WERI-Rb-1 (cell line): ENCODE measurements at places on chromosomes 12 and 14.
A peak's percentile ranks its signal among the peaks of the same experiment; 100 is the strongest.

DNA sequence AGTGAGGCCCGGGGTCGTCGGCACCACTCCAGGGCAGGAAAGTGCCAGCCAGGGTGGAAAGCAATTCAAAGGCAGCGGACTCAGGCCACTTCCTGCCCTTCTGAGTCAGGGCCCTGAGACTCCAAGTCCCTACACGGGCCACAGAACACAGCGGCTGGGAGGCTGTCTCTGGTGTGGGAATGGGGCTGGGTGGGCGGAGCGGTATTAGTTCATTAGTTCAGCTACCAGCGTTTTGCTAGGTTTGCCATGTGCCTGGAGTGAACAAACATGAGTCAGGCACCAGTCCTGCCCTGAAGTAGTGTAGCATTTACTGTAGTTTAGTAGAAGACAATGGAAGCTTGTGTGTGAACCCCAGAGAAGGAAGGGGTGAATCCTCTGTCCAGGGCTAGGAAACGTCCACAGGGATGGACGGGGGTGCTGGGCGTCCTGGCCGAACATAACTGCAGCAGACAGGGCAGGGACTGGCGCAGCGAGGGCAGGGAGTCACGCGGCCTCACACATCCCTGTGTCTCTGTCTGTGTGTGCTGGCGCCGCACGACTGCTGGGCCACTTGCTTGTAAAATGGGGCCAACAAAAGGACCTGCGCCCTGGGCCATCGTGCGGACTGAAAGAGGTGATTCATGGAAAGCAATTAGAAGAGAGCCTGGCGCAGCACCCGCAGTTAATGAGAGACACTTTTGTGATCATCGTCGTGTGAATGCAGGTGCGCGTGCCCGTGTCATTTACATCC is 186.4 kb upstream of the PRMT8 start:
- no peak for DNase-seq

DNA sequence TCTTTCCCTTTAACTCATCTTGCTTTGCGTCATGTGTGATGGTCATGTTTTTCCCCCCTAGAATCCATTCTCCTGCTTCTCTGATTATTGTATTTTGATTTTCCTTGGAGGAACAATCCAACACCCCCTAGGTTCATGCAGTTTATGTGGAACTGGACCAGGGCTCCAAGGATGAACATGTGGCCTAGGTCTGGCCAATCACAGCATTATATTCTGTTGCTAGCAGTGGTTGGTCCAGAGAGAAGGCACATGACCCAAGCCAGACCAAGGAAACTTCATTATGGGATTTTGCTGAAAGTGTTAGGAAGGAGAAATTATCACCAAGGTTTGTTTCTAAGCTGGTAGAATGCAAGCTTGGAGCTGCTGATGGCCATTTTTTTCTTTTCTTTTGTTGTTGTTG is 6.9 kb upstream of the PPTC7 start:
- no peak for DNase-seq

GRCh38 chr14:33711811-33712216 is 239.1 kb downstream of the EGLN3 start:
- no peak for DNase-seq

- no peak for DNase-seq
Measured at GRCh38 chr12:102535306-102535705, 54.9 kb upstream of the IGF1 start.

DNA sequence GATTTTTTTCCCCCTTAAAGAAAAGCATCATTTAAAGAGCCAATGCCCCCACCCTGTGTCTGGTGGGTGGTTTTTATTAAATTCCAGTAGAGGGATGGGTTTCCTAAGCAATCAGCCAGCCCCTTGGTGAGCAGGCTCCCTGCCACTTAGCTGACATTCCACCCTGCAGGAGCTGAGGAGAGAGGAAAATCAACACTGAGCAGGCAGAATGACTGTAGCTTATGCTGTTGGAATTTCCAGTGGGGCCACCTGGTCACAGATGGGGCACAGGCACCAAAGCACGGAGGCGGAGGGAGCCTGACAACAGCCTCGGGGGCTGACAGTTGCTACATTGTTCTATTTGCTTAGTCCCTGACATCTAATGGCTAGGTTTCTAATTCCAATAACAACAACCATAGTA is 127.7 kb downstream of the TMEM30B start:
- DNase-seq = no peak

DNA sequence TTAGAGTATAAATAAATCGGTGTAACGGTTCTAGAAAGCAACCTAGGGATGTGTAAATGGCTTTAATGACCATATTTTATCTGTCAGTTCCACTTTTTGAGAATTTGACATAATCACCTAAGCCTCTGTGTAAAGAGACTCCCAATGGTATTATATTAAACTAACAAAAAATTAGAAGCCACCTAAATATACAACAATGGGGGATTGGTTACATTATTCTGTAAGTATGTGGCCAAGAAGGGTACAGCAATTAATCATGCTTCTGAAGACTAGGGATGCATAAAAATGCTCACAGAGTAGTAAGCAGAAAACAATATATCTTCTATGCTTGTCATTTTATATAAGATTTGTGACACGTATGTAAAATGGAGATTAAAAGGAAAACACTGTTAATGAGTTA is 10.5 kb downstream of the RNF10 start:
- DNase-seq = no peak

- DNase-seq = peak; percentile 72
Measured at GRCh38 chr14:58785701-58786100, 147.9 kb downstream of the DACT1 start.

- no peak for DNase-seq
Measured at GRCh38 chr14:73877790-73878189, 8.9 kb upstream of the ZNF410 start.

GRCh38 chr14:66490143-66491111 is 4.3 kb downstream of the CCDC196 start:
- DNase-seq = no peak

- DNase-seq = no peak
Measured at GRCh38 chr12:121443911-121444841, 44.3 kb downstream of the RNF34 start.

GRCh38 chr12:41277100-41277945 is 89.2 kb downstream of the PDZRN4 start:
- peak; percentile 78 for DNase-seq

DNA sequence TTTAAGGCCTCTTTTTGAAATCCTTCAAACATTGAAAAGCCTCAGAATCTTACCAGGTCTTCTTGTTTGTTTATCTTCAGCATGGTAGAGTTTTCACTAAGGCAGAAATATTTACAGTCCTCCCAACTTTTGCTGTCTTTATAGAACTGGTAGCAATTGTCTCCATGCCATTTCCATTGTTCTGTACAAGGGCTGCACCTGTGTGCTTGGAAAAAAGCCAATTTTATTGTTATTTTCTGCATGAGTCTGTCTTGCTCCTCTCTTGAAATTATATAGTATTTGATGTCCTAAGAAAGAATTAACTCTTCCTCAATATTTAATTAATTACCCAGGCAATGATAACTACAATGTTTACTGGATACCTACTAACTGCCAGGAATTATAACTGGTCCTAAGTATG is 23.3 kb downstream of the CLEC1A start:
- DNase-seq = no peak

GRCh38 chr12:124110372-124110883 is 137.4 kb downstream of the ZNF664 start:
- no peak for DNase-seq

- DNase-seq = no peak
Measured at GRCh38 chr12:12807970-12808702, 5.0 kb upstream of the DDX47 start.

- no peak for DNase-seq
Measured at GRCh38 chr12:122467983-122468382, 32.7 kb downstream of the ZCCHC8 start.

DNA sequence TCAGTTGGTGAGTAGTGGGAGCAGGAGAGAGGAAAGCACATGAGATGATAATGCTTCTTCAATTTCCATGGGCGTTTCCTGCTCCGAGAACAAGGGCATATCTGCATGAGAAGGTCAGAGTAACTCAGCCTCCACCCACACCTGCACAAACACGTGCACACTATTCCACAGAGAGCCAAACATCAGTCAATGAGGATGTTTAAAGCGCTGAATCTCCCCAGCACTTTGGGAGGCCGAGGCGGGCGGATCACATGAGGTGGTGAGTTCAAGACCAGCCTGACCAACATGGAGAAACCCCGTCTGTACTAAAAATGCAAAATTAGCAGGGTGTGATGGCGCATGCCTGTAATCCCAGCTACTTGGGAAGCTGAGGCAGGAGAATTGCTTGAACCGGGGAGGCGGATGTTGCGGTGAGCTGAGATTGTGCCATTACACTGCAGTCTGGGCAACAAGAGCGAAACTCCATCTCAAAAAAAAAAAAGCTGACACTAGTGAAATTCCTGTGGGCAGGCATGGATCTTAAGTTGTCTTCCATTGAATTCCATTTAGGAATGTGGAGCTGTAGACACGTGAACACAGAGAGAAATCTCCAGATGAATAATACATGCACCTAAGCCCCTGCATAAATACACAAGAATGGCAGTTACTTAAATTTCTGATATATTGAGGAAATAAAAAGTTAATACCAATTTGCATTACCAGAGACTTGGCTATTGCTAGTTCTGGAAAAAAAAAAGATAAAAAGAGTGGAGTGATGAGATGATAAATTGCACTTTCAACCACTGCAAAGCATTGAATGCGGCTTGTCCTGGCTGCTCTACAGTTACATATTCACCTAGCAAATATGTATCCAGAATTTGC is 1097.4 kb upstream of the TMEM132C start:
- DNase-seq = no peak

DNA sequence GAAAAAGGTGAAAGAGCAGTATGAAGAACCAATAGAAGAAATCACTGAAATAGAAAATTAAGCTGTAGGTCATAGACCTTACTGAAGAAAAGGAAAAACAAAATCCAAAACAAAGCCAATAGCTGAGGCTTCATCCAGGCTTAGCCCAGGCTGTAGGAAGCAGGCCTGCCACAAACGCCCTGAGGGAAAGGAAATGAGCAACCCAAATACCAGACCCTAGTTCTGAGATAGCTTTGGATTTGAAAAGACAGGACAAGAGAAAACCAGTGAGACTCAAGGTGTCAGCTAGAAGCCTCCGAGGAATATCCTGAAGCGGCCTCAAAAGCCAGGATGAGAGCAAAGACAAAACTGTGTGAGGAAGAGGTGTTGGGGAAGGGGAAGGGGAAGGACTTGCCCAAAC is 79.2 kb downstream of the FERMT2 start:
- no peak for DNase-seq

DNA sequence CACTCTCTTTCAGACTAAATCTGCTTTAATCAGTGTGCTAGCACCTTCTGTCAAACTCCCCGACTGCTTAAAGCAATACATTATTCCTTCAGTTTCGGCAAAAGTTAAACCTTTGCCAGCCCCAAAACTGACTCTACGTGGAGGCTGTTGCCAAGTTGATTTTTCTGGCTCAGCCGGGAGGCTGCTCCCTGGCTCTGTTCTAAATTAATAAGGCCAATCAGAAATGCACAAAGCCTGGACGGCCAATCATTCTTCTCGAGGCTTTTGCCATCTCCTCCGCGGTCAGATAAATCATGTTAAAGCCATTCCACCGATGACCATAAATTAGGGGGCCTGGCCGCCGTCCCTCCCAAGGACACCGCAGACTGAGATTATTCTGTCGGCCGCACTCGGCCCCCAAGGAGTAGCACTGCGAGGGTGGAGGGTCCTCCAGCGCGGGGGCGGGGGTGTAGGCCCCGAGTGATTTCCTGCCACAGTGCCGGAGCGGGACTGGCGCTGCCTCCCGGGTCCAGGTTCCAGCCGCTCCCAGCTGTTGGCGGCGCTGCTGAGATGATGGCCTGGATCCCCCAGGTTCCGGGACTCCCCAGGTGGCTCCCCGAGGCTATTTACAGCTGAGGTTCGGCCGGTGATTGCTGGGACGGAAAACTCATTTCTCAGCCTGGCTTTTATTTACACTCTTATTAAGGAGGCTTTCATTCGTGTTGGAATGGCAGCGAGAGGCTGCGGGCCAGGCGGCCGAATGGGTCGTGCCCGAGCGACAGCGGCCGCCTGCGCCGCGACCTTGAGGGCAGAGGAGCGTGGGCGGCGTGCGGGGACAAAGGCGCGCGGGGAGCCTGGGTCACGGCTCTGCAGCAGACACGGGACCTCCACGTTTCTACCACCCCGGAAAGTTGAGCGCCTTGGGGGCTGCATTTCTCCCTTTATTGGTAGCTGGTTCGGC is 165.1 kb downstream of the MON2 start:
- peak; percentile 55 for DNase-seq

- DNase-seq = no peak
Measured at GRCh38 chr14:102909911-102910310, 12.6 kb upstream of the AMN start.

DNA sequence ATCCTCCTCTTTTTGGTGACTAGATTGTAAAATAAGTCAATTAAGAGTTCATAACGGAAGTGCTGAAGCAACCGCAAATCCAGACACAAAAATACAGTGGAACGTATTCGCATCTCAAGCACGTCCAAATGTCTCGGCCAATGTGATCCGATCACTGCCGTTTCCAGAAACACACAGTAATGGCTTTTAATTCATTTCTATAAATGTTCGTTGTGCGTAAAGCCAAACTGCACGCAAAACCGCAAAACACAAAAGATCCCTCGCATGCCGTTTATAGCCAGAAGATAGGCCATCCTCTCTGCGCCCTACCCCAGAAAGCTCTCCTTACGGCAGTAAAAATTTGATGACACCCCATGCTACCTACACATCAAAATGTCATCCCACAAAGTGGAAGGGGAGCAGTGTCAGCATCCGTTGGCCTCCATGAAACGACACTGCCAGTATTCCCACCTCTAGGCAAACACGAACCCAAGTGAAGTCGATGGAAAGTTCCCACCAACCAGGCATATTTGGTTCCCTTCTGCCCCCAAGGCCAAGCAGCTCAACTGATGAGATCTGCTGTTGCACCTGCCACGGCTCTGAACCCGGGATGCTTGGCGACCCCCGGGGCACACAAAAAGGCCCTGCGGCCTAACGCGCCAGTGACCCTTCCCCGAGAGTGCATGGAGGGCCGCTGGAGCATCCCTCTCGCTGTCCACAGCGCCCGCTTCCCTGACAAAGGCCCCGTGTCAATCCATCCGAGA is 1.4 kb downstream of the HECTD4 start:
- peak; percentile 13 for DNase-seq

GRCh38 chr14:38605193-38606114 is 349.6 kb upstream of the CLEC14A start:
- no peak for DNase-seq

DNA sequence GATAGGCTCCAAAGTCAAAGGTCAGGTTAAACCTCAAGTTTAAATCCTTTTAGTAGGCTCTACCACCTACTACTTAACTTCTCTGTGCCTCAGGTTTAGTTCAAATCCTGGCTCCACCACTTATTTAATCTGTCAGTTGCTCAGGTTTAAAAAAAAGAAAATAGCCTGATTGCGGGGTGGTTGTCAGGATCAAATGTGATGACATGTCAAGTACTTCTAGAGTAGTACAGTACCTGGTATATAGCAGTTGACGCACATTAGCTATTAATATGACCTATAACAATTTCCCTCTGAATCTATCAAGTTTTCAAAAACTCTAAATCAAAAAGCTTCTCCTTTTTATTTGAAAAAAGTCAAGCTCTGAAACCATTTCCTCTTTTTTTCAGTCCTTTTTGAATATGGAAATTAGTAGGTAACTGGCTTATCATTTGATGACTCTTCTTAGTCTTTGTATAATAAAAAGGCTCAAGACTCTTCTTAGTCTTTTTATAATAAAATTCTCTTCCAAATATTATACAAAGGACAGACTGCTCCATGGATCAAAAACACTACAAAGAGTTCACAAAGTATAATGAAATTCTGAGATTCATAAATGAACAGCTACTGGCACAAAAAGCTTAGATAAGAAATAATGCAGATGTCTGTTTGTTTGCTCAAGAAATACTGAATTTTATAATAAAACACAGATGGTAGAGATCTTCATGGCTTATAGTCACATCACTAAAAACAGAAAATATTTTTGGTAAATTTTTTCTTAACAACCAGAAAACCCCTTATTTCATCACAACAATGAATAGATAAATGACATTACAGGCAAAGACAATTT is 5.0 kb downstream of the OSBPL8 start:
- DNase-seq = no peak
